ENCODE measurements at places on chromosomes 1 and 21. TPM values are rescaled to one million over a fixed set of nuclear protein-coding genes. Genes with fewer than 3 reads are reported as not detected.

The SPRR2E gene
- not detected for polyA plus RNA-seq

The ADORA3 gene
- polyA plus RNA-seq = 2.6 TPM

The MX1 gene
- 12.3 TPM for polyA plus RNA-seq

The RGS21 gene
- not detected for polyA plus RNA-seq

The CHD5 gene
- 0.11 TPM for polyA plus RNA-seq

The LRRC38 gene
- polyA plus RNA-seq = 0.22 TPM

The GPR157 gene
- 3.7 TPM for polyA plus RNA-seq

The CDK11A gene
- polyA plus RNA-seq = 52.6 TPM

The NUDT4B gene
- not detected for polyA plus RNA-seq

The SAMD11 gene
- polyA plus RNA-seq = 1.00 TPM

The CRP gene
- 0.07 TPM for polyA plus RNA-seq

The SPTA1 gene
- not detected for polyA plus RNA-seq

The CAMK2N1 gene
- 6.2 TPM for polyA plus RNA-seq

The ADGRL2 gene
- 28.8 TPM for polyA plus RNA-seq

The RBP7 gene
- polyA plus RNA-seq = 14.7 TPM

The AK5 gene
- 0.07 TPM for polyA plus RNA-seq

The LCE1A gene
- polyA plus RNA-seq = not detected

The VSIG8 gene
- 0.03 TPM for polyA plus RNA-seq

The AMY1C gene
- polyA plus RNA-seq = not detected

The PLPPR4 gene
- 0.22 TPM for polyA plus RNA-seq

The RSPO1 gene
- 1.5 TPM for polyA plus RNA-seq

The LHX8 gene
- polyA plus RNA-seq = not detected

The NCAM2 gene
- polyA plus RNA-seq = 0.45 TPM

The FCGR1A gene
- 9.6 TPM for polyA plus RNA-seq

The TFF2 gene
- polyA plus RNA-seq = 36.8 TPM

The CYYR1 gene
- polyA plus RNA-seq = 30.4 TPM

The CELA3A gene
- 5.3 TPM for polyA plus RNA-seq

The FAM131C gene
- 0.04 TPM for polyA plus RNA-seq

The HSPB7 gene
- polyA plus RNA-seq = 60.6 TPM

The KRTAP20-3 gene
- not detected for polyA plus RNA-seq

The PIGC gene
- 18.2 TPM for polyA plus RNA-seq

The FMN2 gene
- polyA plus RNA-seq = 0.56 TPM

The GBP4 gene
- 8.1 TPM for polyA plus RNA-seq

The RAB3B gene
- 0.56 TPM for polyA plus RNA-seq

The HMGB4 gene
- not detected for polyA plus RNA-seq

The OR2T29 gene
- polyA plus RNA-seq = not detected

The C1QB gene
- polyA plus RNA-seq = 56.6 TPM

All from adipose tissue (tissue), 3 donors.